Renal cortex interstitium (tissue), 15 donors: ENCODE measurements at places on chromosomes 1 and 21.

- no peak for DNase-seq
Measured at GRCh38 chr1:67368046-67368514, 60.4 kb downstream of the IL12RB2 start.

- no peak for DNase-seq
Measured at GRCh38 chr1:149925345-149925744, 2.3 kb downstream of the SF3B4 start.

- no peak for DNase-seq
Measured at GRCh38 chr1:156801409-156802121, 15.1 kb downstream of the SH2D2A start.

DNA sequence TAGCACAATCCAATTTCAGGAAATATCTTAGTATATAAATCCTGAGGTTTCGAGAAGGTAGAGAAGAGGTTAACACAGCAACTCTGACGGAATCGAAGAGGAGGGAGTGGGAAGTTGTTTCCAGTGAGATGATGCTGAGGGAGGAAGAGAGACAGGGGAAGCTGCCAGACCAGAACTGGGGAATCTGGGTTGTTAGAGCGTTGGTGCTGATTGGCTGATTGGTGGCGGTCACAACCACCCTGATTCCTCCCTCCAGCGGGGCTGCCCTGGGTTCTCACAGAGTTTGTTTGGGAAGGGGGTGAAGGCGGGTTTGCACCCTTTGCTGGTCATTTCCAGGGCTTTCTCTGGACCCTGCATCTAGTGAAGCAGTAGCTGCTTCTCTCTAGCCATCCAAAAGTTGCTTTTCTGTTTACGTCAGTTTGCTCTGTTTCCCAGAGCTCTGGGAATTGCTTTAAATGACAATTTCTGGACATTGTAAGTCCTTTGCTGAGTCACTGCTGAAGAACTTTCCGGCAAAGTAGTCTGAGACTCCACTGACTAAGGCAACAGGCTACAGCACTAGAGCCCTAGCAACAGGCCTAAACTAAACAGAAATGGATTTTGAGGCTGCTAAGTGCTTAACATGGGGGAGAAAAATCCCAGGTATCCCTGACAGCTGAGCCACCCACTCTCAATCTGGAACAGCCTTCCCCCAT lies 90.1 kb downstream of the TENT5C start:
- DNase-seq: no peak

- DNase-seq: no peak
Measured at GRCh38 chr1:46526013-46526690, 25.3 kb downstream of the KNCN start.

GRCh38 chr1:209583408-209583807 lies at the start of gene CAMK1G:
Gene CAMK1G (plus strand): TSS chr1:209583714. CDS start chr1:209594984, 11,270 bp downstream.
- DNase-seq: peak; percentile 81

GRCh38 chr1:160681891-160682140 lies 29.8 kb downstream of the CD48 start:
- no peak for DNase-seq

GRCh38 chr1:28928314-28928941 lies 14.1 kb downstream of the EPB41 start:
- DNase-seq: no peak

- no peak for DNase-seq
Measured at GRCh38 chr1:2528016-2528415, 1.6 kb upstream of the PANK4 start.

GRCh38 chr21:28725396-28725795 lies 267.3 kb downstream of the LTN1 start:
- DNase-seq: no peak

GRCh38 chr1:247841796-247842195 lies at the start of gene OR11L1:
Gene OR11L1 (minus strand): TSS chr1:247841896. CDS start chr1:247841896, 0 bp downstream.
- no peak for DNase-seq

- DNase-seq: no peak
Measured at GRCh38 chr1:61620536-61620935, 104.4 kb downstream of the TM2D1 start.

- DNase-seq: no peak
Measured at GRCh38 chr1:204829133-204829825, 41.4 kb upstream of the NFASC start.

- DNase-seq: no peak
Measured at GRCh38 chr21:44364151-44365053, 11.0 kb downstream of the TRPM2 start.

DNA sequence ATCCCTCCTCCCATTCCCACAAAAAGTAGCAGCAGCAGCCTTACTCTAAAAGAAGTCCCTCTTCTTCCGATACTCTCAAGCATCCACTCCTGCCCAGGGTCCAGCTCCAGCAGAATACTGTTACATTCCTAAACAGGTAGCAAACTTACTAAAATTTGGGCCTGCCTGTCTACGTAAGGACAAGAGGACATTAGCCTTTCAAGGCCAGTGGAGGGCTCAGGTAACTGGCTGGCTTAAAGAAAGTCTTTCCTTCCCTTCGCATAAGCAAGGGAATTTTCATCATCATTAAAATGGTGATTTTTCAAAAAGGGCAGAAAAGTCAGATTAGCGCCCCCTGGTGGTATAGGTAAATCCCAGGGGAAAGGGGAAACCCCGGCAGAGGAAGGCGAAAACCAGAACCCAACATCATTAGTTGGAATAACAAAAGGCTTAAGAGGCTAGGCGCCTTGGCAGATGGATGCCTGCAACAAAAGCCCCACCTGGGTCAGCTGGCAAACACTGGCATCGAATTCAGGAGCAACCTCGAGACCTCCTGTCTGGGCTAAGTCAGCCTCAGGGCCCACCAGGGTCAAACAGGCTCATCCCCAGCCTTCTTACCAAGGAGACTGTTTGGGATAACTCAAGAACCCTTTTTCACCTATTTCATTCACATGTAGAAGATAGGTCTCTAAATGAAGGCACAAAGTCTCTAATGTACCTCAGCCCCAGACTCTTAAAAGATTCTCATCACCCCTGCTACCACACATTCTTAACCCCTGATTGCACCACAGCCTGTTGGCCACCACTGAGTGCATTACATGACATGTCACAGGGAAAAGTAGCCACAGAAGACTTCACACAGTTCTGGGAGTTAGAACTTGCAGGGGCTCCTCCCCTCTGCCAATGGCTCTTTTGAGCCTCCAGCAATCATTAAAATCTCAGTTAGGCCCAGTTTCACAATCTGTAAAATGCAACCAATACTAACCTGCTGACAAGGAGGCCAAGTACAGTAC lies 36.7 kb downstream of the ERI3 start:
- DNase-seq: no peak

DNA sequence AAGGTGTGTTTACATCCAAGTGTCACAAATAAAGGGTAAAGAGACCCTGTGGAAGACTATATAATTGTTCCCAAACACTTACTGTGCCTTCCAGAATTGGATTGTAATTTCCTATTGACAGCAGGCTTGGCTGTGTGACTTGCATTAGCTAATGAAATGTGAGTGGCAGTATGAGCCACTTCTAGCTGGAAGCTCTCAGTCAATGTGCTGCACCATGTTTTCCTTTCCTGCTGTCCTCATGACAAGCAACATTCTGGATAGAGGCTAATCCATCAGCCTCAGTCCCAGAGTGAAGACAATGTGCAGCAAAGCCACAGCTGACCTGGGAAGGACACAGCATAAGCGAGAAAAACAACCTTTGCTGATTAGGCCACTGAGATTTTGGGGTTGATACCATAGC lies 5.9 kb upstream of the FOXJ3 start:
- no peak for DNase-seq

DNA sequence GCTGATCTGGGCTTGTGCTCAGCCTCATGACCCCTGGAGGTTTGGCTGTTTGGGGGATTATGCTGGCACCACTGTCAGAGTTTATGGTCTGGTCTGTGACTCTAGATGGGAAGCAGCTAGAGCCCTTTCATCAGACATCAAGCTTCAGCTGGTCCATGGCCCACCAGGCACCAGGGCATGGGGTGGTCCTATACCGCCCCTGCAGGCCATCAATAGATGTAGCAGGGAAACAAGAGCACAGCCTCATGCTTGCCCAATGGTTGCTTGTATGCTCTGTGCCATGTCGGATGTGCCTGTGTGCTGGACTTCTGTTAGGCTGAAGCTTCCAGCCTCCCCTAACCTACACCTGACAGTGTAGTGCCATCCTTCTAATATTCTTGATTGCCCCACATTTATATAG lies 71.1 kb upstream of the CD34 start:
- no peak for DNase-seq

GRCh38 chr1:222589462-222590302 lies at the start of gene TAF1A:
Gene TAF1A (minus strand): TSS chr1:222589933.
- DNase-seq: peak; percentile 84

- DNase-seq: no peak
Measured at GRCh38 chr1:17213148-17213781, 8.3 kb downstream of the PADI1 start.

DNA sequence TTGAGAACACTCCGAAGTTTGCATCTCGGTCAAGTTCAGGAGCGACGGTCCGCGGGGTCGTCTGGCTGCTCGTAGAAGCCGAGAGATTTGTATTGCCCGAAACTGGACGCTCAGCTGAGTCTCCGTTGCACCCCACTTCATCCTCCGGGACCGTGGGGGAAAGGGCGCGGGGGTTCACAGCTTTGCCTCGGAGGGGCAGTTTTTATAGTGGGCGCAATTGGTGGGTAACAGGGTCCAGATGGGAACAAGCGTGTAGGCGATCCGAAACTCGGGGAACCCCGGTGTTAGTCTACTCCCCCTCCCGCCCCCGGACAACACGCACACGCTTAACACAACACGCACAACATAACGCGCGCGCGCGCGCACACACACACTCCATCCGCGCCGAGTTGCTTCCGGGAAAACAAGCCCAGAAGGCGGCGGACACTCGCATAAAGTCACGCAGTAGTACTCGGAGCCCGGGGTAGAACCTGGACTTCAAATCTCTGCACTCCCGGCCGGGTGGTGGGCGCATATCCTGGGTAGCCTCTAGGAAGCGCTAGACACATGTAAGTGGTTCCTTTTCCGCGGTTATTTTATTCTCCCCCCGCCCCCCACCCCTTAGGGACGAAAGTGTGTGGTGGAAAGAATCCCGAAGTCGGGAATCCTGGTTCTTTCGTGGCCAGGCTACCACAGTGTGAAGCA lies 1.1 kb upstream of the JUN start:
- DNase-seq: peak; percentile 83

DNA sequence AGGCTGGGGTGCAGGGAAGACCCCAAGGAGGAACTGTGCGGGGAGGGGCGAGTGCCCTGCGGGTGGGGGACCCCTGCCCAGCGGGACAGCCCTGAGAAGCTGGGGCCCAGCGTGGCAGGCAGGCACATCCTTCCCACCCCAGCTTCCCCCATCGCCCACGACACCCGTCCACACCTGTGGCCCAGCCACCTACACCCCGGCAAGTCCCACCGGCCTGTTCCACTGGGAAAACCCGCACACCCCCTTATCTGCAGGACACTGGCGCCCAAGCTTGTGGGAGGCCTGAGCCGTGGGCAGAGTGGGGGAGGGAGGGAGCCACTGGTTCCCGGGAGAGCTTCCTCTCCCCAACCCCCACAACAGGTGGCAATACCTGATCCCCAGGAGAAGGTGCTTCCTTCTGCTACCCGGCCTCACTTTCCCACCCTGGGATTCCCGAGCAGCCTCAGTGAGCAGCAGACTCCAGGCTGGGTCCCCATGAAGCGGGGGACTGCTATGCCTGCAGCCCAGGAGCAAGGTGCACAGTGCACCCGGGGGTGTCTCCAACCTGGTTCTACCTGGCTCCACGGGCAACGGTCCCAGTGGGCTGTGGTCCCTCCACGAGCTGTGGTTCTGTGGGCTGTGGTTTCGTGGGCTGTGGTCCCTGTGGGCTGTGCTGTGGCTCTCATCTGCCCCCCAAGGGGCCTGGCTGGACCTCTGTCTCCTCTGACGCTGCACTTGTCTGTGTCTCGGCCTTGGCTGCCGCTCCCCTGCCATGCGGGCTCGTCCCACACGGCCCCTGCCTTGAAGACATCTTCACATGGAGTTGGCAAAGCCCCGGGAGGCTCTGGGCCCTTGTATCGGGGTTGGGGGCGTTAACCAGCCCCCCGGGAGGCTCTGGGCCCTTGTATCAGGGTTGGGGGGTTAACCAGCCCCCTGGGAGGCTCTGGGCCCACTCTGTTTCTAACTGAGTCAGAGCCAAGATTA lies 37.8 kb upstream of the POFUT2 start:
- DNase-seq: no peak

GRCh38 chr21:46295177-46295770 lies 9.1 kb downstream of the YBEY start:
- DNase-seq: no peak

DNA sequence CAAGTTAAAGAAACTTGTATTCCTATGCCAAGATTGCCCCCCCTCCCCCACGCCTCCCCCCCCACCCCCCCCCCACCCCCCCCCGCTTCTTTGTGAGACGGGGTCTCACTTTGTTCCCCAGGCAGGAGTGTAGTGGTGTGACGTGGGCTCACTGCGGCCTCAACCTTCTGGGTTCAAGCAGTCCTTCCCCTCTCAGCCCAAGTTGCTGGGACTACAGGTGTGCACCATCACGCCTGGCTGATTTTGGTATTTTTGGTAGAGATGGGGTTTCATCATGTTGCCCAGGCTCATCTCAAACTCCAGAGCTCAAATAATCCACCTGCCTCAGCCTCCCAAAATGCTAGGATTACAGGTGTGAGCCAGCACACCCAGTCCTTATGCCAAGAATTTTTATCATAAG lies 136.6 kb downstream of the POU2F1 start:
- DNase-seq: no peak

- DNase-seq: no peak
Measured at GRCh38 chr21:43717166-43717853, 1.6 kb upstream of the PDXK start.

DNA sequence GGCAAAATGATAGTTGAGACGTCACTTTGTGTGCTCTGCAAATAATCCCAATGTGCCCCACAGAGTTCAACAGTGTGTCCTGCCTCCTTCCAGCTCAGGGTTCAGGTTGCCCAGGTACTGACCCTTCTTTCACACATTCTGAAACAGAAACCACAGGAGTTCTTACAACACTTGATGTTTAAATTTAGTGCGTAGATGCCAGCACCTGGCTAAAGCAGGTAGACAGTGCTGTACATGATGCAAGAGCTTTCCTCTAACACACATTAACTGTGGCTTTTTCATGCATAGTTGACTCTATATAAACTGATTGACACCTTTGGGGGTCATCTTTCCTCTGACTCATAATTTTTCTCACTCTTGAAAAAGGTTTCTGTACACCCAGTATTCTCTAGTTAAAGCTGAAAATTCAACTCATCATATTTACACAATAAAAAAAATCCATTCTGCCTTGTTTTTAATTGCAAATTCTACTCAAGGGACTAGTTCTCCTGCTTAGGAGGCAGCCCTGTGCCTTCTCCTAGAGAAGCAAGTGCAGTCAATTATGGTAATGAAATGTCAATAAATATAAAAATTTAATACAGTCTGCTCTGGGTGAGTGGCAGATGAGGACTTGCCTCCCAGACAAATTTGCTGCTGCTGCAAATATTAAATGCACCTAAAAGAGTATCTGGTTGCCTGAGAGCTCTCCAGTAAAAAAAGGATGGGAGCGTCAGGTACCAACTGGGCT lies 91.4 kb downstream of the NR5A2 start:
- DNase-seq: no peak

- DNase-seq: no peak
Measured at GRCh38 chr1:174114788-174115448, 44.4 kb upstream of the RABGAP1L start.

- DNase-seq: no peak
Measured at GRCh38 chr1:172394141-172394751, 26.2 kb upstream of the C1orf105 start.

- no peak for DNase-seq
Measured at GRCh38 chr1:184940226-184940625, 34.1 kb downstream of the NIBAN1 start.

- no peak for DNase-seq
Measured at GRCh38 chr1:109793486-109794318, 30.0 kb upstream of the EPS8L3 start.
